CD4-positive, alpha-beta T cell treated with Interleukin-1 beta for 1 hour (primary cell): ENCODE measurements at places on chromosomes 11 and 22.

- no peak for DNase-seq
These were observed 179.6 kb upstream of the PDGFD start for GRCh38 chr11:104343578-104343977.

DNA sequence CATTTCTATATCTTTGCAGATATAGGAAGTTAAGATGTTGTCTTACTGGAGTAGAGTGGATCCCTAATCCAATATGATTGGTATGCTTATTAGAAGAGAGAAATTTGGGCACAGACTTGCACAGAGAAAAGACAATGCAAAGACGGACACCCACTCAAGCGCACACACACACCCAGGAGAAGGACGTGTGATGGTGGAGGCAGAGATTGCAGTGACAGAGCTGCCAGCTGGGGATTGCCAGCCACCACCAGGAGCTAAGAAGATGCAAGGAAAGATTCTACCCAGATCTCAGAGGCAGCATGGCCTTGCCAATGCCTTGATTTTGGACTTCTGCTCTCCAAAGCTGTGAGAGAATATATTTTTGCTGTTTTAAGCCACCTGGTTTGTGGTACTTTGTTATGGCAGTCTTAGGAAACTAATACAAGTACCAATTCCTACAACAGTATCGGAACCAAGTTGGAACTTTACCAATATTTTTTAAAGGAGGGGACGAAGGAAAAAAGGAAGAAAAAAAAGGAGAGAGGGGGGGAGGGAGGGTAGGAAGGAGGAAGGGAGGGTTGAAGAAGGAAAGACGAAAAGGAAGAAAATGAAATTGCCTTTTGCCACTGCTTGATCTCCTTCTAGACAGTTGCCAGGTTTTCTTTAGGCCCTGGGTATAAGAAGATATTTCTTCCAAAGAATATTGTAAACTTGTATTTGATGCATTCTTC, 334.0 kb downstream of the BUD13 start:
- DNase-seq: no peak

GRCh38 chr11:87304412-87304811, 266.7 kb downstream of the TMEM135 start:
- DNase-seq: no peak

DNA sequence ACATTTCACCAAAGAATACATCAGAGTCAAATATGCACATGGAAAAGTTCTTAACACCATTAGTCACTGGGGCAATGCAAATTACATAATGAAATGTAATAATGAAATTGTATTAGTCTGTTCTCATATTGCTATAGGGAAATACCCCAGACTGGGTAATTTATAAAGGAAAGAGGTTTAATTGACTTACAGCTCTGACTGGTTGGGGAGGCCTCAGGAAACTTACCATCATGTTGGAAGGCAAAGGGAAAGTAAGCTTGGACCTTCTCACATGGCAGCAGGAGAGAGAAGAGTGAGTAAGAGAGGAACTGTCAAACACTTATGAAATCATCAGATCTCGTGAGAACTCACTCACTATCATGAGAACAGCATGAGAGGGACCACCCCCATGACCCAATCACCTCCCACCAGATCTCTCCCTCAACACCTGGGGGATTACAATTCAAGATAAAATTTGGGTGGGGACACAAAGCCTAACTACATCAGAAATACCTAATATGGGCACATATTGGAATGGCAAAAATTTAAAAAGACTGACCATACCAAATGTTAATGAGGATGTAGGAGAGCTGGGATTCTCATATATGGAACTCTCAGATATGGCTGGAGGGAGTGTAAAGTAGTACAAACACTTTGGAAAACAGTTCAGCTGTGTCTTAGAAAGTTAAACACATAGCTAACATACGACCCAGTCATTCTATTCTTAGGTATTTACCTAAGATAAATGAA, 65.1 kb upstream of the CD44 start:
- no peak for DNase-seq
